ENCODE measurements at places on chromosomes 13 and 19. TPM values are rescaled to one million over a fixed set of nuclear protein-coding genes. Genes with fewer than 3 reads are reported as not detected.

GRCh38 chr13:45786293-45786920 is 65.1 kb downstream of the SIAH3 start:
- DNase-seq = no peak
- H3K27ac ChIP-seq = no peak overlapping the region
- H3K4me1 ChIP-seq = no peaks in the 10 kb centered on the region

The NKG7 gene
- polyA plus RNA-seq = 3.6 TPM

The OR2Z1 gene
- polyA plus RNA-seq = not detected

- no peak overlapping the region for H3K27ac ChIP-seq
- H3K4me1 ChIP-seq = no peaks in the 10 kb centered on the region
- no peaks in the 10 kb centered on the region for H3K36me3 ChIP-seq
Measured at GRCh38 chr13:73898276-73898675, 235.9 kb downstream of the KLF12 start.

DNA sequence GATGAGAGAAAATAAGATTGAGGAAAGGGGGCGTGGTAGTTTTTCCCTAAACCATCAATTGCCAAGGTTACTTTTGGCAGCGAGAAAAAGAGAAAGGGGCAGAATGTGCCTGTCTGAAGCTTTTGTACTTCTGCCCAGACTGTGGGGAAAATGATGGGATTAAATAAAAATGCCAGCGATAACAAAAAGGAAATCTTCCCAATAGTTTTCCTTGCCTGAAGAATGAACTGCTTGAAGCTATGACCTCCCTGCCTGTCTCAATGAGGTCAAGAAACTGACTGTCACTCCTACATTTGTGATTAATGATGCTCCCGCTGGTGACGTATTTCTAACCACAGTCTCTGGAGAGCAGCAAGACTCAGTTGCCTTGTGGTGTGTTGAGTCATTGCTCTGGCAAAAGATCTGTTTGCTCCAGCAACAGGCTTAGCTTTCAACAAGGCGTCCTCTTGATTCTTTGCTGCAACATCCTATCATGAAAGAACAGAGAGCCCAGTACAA is 1051.5 kb downstream of the DIAPH3 start:
- no peak overlapping the region for H3K27ac ChIP-seq
- H3K4me3 ChIP-seq = no peak overlapping the region
- peak; percentile 17 for DNase-seq
- no peaks in the 10 kb centered on the region for H3K36me3 ChIP-seq

- no peaks in the 10 kb centered on the region for H3K27me3 ChIP-seq
- DNase-seq = no peak
- H3K27ac ChIP-seq = peak overlapping the region; percentile 94
- peaks cover 73% of the 10 kb centered on the region for H3K4me1 ChIP-seq
Measured at GRCh38 chr19:40807147-40808020, 8.4 kb downstream of the EGLN2 start.

DNA sequence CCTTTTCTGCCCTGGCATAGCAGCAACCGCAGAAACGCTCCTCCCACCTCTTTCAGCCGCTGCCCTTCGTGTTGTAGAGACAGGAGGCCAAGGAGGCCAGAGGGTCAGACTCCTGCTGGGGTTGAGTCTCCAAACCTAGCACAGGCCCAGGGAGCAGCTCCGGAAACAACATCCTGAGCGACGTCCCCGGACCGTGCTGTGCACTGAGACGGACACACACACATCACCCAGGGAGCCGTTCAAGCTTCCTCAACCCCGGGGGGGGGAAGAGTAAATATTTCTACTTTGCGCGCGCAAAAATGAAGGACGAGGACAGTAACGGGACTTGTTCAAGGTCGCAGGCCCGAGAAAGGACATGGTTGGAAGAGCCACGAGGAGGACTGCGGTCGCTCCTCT is 657 bp downstream of the ZNF550 start:
- H3K27me3 ChIP-seq = no peaks in the 10 kb centered on the region
- peaks cover 4% of the 10 kb centered on the region for H3K4me1 ChIP-seq
- H3K4me3 ChIP-seq = peak overlapping the region; percentile 96
- DNase-seq = peak; percentile 38

GRCh38 chr19:16027528-16027927 is 48.8 kb upstream of the TPM4 start:
- DNase-seq = no peak
- no peak overlapping the region for H3K27ac ChIP-seq
- no peak overlapping the region for H3K4me3 ChIP-seq
- H3K4me1 ChIP-seq = no peaks in the 10 kb centered on the region
- H3K36me3 ChIP-seq = no peaks in the 10 kb centered on the region

The CYP4F2 gene
- not detected for polyA plus RNA-seq

GRCh38 chr19:19214159-19214490 is 2.4 kb downstream of the NCAN start:
- H3K4me1 ChIP-seq = no peaks in the 10 kb centered on the region
- no peak overlapping the region for H3K27ac ChIP-seq
- peaks cover 22% of the 10 kb centered on the region for H3K27me3 ChIP-seq
- no peaks in the 10 kb centered on the region for H3K36me3 ChIP-seq
- no peak for DNase-seq

- no peaks in the 10 kb centered on the region for H3K4me1 ChIP-seq
- DNase-seq = no peak
Measured at GRCh38 chr19:40867701-40868100, 14.3 kb downstream of the CYP2A7 start.

The UNC13A gene
- polyA plus RNA-seq = 9.7 TPM

DNA sequence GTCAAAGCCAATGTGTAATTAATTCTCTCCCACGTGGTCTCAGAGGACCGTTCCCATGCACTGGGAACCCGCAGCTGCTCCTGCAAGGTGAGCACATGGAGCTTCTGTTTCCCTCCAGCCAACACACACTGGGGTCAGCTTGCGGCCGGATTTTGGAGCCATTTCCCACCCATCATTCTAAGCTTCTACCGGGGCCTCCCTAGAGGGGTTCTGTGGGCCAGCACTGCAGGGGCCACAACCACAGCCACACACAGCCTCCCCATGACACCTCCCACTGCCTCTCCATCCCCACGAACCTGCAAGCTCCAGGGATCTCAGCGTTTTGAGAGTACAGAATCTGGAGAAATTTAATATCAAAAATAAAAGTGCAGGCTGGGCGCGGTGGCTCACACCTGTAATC is 120.7 kb upstream of the SOX1 start:
- no peak for DNase-seq
- H3K27me3 ChIP-seq = no peaks in the 10 kb centered on the region
- no peak overlapping the region for H3K4me3 ChIP-seq
- no peak overlapping the region for H3K27ac ChIP-seq
- no peaks in the 10 kb centered on the region for H3K4me1 ChIP-seq

DNA sequence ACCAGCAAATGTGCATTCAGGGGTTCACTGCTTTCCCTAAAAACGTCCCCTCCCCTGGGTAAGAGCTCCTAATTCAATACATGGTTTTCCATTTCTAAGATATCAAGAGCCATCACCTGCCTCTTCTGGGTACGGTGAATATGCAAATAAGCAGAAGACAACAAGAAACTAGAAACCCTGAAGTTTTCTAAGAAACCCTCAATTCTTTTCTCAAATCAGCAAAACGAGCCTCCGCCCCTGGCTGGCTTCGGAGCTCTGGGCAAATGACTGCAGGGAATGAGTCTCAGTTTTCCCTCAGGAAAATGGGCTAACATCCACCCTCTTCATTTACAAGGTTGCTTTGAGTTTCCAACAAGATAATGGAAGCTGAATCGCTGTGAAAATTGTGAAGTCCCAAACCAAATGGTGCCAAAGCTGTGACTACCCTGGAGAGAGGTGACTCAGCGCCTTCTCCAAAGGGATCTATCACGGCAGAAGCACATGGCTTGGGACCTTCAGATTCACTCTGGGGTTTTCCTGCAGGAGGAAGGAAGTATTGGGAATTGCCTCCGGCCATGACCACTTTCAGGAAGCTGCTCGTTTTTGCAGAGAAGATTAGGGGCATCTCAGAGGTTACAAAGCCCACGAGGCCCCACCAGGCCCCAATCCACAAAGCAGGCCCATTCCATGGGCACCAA is 26.6 kb downstream of the KLF2 start:
- H3K36me3 ChIP-seq = no peaks in the 10 kb centered on the region
- no peaks in the 10 kb centered on the region for H3K27me3 ChIP-seq
- no peak overlapping the region for H3K4me3 ChIP-seq
- no peak overlapping the region for H3K27ac ChIP-seq
- DNase-seq = no peak

DNA sequence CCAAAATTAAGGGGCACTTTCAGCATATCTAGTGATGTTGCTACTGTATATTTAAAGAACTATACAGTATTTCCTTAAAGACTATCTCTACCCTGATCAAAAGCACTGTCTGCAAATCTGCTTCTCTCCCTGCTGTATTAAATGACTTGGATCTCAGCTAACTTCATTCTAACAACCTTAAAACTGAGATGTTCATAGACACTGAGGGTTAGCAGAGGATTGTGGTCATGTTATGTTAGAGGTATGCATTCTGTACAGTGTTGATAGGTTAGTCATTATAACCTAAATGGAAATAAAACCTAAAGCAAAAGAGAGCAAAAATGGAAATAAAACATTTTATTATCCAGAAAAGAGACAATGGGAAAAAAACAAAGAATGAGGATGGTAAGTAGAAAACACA is 9.9 kb downstream of the GPR183 start:
- DNase-seq = no peak
- no peak overlapping the region for H3K4me3 ChIP-seq
- H3K4me1 ChIP-seq = no peaks in the 10 kb centered on the region
- no peak overlapping the region for H3K27ac ChIP-seq
- H3K27me3 ChIP-seq = no peaks in the 10 kb centered on the region
- no peaks in the 10 kb centered on the region for H3K36me3 ChIP-seq

DNA sequence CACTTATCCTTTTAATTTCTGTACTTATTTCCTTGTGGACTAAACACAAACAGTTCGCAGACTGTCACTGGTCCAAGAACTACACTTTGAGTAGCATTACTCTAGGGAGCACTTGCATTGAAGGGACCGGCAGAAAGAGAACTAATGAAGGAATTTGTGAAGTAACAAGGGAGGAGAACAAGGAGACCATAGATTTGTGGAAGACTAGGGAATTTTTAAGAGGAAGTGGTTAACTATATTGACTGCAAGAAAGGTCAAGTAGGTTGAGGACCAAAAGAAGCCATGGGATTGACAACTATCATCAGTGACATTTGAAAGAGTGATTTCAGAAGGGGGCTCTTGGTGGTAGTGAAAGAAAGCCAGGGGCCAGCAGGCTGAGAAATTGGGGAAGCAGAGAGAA is 4.0 kb upstream of the RB1 start:
- H3K27ac ChIP-seq = no peak overlapping the region
- H3K4me1 ChIP-seq = peaks cover 3% of the 10 kb centered on the region
- no peak for DNase-seq
- H3K27me3 ChIP-seq = no peaks in the 10 kb centered on the region
- H3K36me3 ChIP-seq = no peaks in the 10 kb centered on the region
- H3K4me3 ChIP-seq = no peak overlapping the region

The ASPDH gene
- polyA plus RNA-seq = 30.5 TPM

The HSPB6 gene
- polyA plus RNA-seq = 718 TPM

The MUC16 gene
- polyA plus RNA-seq = not detected

The CAPS gene
- 75.9 TPM for polyA plus RNA-seq

The LYPD4 gene
- polyA plus RNA-seq = not detected

The RYR1 gene
- 1.2 TPM for polyA plus RNA-seq

The APOC4 gene
- polyA plus RNA-seq = 2.4 TPM

DNA sequence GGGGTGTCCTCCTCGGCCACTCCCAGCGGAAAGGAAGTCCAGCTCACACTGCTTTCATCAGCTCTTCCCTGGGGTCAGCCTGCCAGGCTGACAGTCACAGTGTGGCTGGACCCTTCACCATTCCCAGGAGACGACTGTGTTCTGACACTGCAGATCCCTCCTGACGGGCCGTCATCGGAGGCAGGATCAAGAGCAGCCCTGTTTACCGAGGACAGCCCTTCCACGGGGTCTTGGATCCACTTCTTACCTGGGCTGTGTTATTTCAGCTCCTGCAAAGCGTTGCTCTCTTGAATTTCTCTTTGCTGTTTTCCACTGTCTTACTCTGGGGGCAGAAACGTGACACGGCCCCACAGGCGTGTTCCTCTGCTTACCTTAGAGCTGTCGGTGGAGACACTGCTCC is 149.9 kb upstream of the SOX1 start:
- DNase-seq = no peak
- no peak overlapping the region for H3K27ac ChIP-seq
- no peaks in the 10 kb centered on the region for H3K4me1 ChIP-seq
- H3K36me3 ChIP-seq = no peaks in the 10 kb centered on the region
- H3K4me3 ChIP-seq = no peak overlapping the region

GRCh38 chr13:76795701-76796695 is 90.2 kb downstream of the KCTD12 start:
- peaks cover 3% of the 10 kb centered on the region for H3K4me1 ChIP-seq
- DNase-seq = no peak
- no peaks in the 10 kb centered on the region for H3K36me3 ChIP-seq

GRCh38 chr19:23385404-23385803 is 9.9 kb downstream of the ZNF91 start:
- no peak for DNase-seq
- no peaks in the 10 kb centered on the region for H3K4me1 ChIP-seq
- H3K27ac ChIP-seq = no peak overlapping the region
- peaks cover 6% of the 10 kb centered on the region for H3K36me3 ChIP-seq
- H3K4me3 ChIP-seq = no peak overlapping the region

DNA sequence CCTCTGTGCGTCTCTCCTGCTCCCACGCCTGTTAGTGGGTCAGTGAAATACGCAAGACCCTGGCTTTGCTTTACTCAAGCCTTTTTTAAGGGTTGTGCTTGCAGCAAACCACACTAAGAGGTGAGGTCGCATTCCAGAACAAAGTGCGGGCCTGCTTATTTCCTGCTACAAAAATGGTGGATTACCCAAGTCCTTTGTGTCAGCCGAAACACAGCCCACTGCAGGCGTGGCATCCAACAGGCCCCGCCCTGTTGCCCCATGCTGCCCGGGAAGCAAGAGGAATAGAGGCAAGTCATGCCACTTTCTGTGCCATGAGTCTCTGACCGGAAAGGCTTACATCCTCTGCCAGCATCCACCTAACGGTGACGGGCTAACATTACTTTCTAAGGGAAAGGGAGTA is 7.7 kb upstream of the IRS2 start:
- H3K27me3 ChIP-seq = no peaks in the 10 kb centered on the region
- no peaks in the 10 kb centered on the region for H3K36me3 ChIP-seq
- H3K4me1 ChIP-seq = no peaks in the 10 kb centered on the region
- H3K27ac ChIP-seq = no peak overlapping the region
- no peak for DNase-seq

DNA sequence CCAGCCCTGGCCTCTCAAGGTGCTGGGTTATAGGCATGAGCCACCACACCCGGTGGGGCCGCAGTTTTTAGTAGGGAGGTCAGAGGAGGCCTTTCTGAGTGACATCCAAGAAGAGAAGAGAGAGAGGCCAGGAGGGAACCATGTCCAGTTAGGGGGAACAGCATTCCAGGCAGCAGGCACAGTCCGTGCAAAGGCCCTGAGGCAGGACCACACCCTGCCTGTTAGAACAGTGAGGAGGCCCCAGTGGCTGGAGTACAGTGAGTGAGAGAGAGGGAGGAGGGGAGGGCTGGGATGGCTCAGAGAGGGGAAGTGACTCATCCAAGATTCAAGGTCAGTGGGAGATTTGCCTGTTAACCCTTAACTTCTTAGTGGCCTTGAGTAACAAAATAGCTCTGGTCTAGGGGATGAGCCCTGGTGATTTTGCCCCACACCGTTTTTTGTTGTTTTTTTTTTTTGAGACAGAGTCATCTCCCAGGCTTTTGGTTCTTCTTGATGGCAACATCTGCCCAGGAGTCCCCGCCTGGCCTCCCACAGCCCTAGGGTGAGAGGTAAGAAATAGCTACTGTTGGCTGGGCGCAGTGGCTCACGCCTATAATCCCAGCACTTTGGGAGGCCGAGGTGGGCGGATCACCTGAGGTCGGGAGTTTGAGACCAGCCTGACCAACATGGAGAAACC is 2.7 kb upstream of the PLIN3 start:
- H3K4me1 ChIP-seq = peaks cover 9% of the 10 kb centered on the region
- no peak overlapping the region for H3K4me3 ChIP-seq
- H3K27me3 ChIP-seq = no peaks in the 10 kb centered on the region
- DNase-seq = peak; percentile 91

Data from adrenal gland (tissue), 19 donors.